ENCODE measurements at places on chromosomes 1 and 21. TPM values are rescaled to one million over a fixed set of nuclear protein-coding genes. Genes with fewer than 3 reads are reported as not detected.

UBE2U gene
- not detected for total RNA-seq

C1orf141 gene
- not detected for total RNA-seq

ZBTB18 gene
- 228 TPM for total RNA-seq

CDC7 gene
- 23.2 TPM for total RNA-seq

SPRR2E gene
- total RNA-seq = not detected

ATP1A2 gene
- 118 TPM for total RNA-seq

RABGGTB gene
- 70.3 TPM for total RNA-seq

IGFN1 gene
- 0.09 TPM for total RNA-seq

DNA sequence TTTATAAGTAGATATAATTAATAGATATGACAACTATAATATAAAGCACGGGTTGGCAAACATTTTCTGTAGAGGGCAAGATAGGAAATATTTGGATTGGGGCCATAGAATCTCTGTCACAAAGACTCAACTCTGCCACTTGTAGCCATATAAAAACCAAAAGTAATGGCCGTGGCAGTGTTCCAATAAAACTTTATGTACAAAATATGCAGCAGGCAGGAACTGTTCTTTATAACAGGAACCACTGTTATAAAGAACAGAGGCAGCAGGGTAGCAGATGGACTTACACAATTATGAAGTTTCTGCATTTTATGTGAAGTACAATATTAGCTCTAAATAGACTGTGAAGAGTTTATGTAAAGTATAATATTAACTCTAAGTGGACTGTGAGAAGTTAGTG is 16.9 kb upstream of the QSOX1 start:
- DNase-seq = no peak

GRCh38 chr1:43199093-43199726 is 27.1 kb downstream of the CFAP57 start:
- no peak for DNase-seq

DNA sequence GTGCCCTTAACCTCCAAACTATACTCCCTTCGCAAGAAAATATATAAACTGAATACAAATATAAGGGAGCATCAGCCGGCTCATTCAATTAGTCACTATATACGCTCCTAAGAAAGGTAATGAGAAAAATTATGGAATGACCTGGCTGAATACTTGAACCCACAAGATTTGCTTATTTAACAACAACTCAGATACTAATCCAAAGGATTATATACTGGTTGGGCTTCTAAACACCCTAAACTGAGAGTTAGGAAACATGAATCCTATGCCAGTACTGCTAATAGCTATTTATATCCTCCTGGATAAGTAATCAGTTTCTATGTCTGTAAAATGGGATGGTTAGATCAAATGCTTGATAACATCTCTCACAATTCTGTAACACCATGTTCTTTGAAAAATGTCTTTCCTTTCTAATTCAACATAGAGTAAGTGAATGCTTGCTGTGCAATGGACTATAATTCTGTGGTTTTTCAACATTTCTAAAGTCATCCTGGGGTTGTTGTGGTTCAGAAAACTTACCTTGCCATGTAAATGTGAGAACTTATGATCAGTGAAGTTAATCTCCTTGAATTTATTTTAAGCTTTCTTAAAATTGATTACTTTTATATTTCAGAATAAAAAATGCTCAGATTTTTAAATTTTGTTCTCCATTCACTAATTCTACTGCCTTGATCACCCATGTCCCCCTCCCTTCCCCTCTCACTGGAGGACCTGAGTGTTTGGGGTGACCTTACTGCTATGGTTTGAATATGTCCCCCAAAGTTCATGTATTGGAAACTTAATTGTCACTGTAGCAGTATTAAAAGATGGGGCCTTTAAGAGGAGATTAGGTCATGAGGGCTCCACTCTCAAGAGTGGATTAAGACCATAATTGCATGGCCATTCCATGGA is 14.5 kb downstream of the DUSP10 start:
- DNase-seq = no peak

DNA sequence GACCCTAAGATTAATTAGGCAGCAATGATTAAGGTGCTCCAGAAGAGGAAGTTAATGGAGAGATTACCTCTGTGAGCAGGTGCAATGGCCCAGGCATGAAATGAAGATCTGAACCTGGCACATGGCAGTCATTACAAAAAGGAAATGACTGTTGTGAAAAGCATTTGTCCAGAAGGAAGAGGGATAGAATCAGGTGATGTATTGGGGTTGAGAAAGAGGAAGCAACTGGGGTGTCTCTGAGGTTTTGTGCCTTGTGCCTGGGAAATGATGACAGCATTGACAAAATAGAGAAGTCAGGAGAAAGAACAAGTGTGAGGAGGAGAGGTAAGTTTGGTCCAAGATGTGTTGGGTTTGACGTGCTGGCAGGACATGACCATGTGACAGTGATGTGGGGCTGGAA is 5.6 kb downstream of the CRCT1 start:
- no peak for DNase-seq

DNA sequence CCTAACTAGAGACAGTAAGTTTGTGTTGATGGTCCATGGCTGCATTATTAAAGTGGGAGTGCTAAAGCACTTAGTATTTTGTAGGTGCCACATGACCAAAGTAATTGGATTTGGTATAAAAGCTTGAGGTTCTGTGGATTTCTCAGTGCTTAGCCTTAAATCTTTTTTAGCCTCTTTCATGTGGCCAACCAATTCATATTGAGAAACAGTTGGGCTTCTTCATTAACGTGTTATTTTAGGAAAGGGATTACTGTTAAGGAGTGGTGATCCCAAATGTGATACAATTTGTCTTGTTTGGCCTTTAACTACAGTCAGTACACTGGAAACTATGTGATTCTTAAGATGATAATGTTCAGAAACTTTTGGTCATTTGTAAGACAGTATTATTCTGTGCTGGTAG is 25.5 kb downstream of the MAN1A2 start:
- no peak for DNase-seq

DNA sequence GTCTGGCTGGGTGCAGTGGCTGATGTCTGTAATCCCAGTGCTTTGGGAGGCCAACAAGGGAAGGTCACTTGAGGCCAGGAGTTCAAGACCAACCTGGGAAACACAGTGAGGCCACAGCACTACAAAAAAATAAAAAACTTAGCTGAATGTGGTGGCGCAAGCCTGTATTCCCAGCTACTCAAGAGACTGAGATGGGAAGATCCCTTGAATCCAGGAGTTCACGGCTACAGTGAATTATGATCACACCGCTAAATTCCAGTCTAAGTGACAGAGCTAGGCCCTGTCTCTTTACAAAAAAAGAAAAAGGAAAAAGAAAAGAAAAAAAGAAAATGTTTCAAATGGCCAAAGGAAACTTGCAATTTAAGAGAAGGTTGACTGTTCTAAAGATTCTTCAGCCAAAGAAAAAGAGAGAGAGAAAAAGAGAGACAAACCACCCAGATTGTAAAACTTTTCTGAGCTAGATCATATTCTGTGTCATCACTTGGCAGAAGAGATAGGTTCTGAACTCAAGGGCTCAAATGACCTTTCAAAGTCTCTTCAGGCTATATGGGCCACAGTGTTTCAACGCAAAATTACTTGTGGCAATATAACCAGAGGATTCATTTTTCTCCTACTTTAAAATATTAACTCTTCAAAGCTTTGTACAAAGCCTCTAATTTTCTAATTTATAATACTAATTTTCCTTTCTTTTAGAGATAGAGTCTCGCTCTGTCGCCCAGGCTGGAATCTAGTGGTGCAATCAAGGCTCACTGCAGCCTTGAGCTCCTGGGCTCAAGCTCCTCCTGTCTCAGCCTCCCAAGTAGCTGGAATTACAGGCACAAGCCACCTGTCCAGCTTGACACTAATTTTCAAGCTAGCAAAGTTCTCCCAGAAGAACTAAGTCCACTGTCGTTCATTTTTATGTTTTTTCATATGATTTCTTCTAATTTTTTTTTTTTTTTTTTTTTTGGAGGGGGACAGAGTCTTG is 20.5 kb downstream of the ARID4B start:
- DNase-seq = no peak

DNA sequence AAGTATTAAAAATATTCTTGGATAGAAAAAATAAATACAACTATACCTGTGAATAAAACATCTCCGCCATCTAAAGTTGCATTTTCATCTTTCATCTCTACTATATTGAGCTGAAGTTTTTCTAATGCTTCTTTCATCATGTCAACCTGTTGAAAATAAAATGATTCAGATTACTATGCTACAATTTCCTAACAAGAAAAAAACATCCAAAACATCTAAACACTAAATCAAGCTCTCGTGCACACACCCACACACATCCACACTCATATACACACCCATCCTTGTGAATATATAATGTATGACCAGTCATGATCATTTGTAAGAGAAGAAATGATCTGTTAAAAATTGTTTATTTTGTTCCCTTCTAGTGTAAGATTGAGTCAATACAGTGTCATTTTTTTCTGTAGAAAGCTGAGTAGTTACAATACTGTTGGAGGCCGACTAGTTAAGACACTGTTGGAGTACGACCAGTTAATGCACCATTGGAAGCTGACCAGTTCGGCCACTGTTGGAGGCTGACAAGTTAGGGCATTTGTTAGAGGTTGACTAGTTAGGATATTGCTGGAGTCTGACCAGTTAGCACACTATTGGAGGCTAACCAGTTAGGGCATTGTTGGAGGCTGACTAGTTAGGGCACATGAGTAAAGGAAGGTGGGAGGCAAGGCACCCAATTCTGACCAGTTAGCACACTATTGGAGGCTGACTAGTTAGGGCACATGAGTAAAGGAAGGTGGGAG is 82.4 kb upstream of the BCL10 start:
- DNase-seq = no peak

- no peak for DNase-seq
Measured at GRCh38 chr1:78240755-78241154, 195.0 kb downstream of the GIPC2 start.

GRCh38 chr1:117210386-117210785 is 341 bp downstream of the VTCN1 start:
- DNase-seq = no peak

DNA sequence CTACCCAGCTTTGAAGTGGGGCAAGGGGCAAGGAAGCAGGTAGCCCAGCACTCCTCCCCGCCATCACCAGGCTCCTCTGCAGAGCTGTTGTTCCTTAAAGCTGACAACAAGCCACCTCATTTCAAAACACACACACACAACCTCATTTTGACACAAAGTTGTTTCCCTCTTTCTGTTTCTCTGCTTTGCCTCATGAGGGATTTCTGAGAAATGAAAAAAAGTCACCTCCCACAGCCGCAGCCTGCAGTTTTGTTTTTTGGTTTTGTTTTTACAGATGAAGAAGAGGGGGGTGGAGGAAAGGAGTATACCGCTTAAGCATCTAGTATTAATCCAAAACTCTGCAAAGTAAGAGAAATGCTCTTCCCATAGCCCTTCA is 12.1 kb downstream of the MCL1 start:
- DNase-seq = no peak

- no peak for DNase-seq
Measured at GRCh38 chr1:224988042-224988441, 58.6 kb downstream of the DNAH14 start.

GRCh38 chr1:10507111-10507879 is 32.5 kb downstream of the PEX14 start:
- peak; percentile 79 for DNase-seq

DNA sequence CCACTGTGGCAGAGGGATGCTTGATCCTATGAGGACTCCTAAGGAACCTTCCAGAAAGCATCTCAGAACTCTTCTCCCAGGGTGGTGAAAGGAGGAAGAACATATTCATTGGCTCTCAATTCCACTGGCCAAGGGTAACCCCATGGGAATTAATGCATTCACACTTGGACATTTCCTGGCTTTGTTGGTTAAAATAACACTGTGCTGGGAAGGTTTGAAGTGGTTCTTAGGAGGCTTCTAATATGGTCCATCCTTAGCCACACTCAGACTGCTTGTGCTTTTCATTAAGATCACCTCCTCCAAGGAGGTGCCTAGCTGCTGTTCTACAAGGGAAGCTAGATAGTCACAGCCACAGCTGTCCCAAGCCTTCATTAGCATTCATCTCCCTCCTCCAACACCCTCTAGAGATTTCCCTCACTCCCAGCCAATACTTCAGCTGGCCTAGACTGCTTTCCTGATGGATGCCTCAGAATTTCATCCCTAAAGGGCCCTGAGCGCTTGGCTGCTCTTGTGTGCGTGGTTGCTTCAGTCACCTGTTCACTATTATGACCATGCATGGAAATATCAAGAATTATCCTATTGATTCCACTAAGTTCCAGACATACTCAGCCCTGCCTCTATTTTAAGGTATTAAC is 544.4 kb downstream of the PLPP3 start:
- no peak for DNase-seq

GRCh38 chr1:159993911-159994310 is 37.9 kb downstream of the PIGM start:
- DNase-seq = no peak

DNA sequence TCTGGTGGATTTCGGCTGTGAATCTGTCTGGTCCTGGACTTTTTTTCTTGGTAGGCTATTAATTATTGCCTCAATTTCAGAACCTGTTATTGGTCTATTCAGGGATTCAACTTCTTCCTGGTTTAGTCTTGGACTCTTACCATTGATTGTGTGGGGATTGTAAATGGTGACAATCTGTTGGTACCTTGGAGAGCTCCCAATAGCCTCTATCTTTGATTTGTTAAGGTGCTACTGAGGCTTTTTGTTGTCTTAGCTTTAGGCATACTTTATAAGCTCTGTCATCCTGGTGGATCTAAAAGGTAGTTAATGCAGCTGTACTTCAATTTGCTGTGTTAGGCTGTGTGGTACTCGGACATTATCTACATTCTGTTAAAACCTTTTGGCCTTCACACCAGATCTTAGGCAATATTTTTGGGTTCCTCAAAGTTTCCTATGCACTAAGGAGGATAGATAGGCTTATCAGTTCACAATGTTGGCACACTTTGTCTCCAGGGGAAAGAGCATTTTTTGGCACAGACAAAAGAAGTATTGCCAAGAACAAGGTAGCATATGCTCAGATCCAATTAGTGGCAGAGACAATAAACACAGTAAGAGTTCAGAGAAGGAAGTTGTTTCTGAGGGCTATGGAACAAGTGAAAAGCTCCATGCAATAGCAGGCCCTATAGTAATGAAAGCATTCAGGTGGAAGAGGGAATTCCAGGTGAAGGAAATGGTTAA is 230.4 kb downstream of the PDE4B start:
- DNase-seq = peak; percentile 12

GRCh38 chr1:37159102-37159501 is 124.8 kb upstream of the GRIK3 start:
- no peak for DNase-seq

- no peak for DNase-seq
Measured at GRCh38 chr1:57329001-57329527, 94.8 kb downstream of the DAB1 start.

- no peak for DNase-seq
Measured at GRCh38 chr1:223355699-223356098, 8.3 kb downstream of the SUSD4 start.

- DNase-seq = no peak
Measured at GRCh38 chr1:30403061-30403645, 320.2 kb downstream of the MATN1 start.

DNA sequence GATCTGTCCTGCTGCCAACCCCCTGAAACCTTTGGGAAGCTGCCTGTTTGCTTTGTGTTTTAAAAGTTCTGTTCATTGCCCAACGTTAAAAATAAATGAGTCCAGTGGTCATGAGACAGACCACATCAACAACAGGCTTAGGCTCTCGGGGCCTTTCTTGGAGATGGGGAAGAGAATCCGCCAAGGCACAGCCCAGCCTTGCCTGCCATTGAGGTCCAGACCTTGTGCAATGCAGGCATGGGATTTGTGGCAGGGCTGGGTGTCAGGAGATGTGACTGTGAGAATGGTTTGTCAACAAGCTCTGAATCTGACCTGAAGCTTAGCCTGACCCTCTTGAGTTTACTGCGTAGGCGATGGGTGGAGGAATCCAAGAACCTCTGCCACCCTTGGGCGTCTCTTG is 4.2 kb downstream of the SPSB1 start:
- DNase-seq = no peak

GRCh38 chr1:199747984-199748383 is 279.5 kb upstream of the NR5A2 start:
- no peak for DNase-seq

- DNase-seq = no peak
Measured at GRCh38 chr1:58786184-58786926, 2.5 kb upstream of the JUN start.

All from cerebellum (tissue), 4 donors.